Activated CD8-positive, alpha-beta T cell treated with anti-CD3 and anti-CD28 coated beads, Interleukin-2, amount 10 ng/mL, durations not matched to agents 7 days and 5 days (primary cell): ENCODE measurements at places on chromosomes 7 and 10.

GRCh38 chr7:27235387-27236311 lies 7.0 kb upstream of the EVX1 start:
- no peak for DNase-seq

GRCh38 chr10:84333864-84334451 lies 5.6 kb downstream of the CCSER2 start:
- peak; percentile 79 for DNase-seq

DNA sequence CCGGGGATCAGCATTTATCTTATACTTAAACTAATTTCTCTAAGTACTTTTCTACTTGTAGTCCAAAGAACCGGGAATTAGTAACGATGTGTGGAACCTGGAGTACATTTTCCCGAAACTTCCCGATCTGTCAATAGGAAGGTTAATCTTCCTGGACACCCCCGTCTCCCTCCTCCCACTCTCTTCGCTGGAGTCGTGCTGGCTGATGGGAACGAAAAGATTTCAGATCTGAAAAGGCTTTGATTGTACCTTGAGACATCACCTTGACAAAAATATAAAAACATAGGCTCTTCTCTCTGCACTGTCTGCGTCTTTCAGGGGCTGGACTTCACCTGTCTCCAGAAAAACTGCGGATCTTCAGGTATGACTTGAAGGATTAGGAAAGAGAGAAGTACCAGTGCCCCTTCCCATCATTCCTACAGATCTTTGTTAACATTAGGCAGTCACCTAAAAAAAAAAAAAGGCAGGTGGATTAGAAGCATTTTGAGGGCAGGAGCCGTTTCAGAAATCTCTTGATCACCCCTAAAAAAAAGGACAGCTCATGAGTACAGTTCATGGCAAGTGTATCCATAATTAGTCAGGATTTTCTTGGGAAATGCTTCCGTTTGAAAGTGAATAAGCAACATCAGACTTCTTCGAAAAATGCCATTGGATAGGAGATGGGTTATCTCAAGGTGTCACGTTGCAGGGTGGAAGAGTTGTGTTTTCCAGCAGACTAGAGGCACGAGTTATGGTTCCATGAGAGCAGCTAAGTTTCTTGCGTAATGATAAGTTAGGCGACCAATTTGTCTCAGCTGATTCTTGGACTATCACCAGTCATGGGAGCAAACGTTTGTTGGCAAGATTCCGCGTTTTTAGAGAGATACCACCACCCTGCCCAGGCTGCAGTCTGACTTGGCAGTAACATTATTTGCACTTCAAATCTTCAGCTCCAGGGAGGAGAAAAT lies 7.8 kb upstream of the BAMBI start:
- no peak for DNase-seq

GRCh38 chr7:86863452-86863851 lies 196.0 kb downstream of the ELAPOR2 start:
- DNase-seq: no peak

- no peak for DNase-seq
Measured at GRCh38 chr10:120597902-120598301, 140.9 kb downstream of the PLPP4 start.

GRCh38 chr10:15258255-15258654 lies 89.8 kb upstream of the NMT2 start:
- no peak for DNase-seq

DNA sequence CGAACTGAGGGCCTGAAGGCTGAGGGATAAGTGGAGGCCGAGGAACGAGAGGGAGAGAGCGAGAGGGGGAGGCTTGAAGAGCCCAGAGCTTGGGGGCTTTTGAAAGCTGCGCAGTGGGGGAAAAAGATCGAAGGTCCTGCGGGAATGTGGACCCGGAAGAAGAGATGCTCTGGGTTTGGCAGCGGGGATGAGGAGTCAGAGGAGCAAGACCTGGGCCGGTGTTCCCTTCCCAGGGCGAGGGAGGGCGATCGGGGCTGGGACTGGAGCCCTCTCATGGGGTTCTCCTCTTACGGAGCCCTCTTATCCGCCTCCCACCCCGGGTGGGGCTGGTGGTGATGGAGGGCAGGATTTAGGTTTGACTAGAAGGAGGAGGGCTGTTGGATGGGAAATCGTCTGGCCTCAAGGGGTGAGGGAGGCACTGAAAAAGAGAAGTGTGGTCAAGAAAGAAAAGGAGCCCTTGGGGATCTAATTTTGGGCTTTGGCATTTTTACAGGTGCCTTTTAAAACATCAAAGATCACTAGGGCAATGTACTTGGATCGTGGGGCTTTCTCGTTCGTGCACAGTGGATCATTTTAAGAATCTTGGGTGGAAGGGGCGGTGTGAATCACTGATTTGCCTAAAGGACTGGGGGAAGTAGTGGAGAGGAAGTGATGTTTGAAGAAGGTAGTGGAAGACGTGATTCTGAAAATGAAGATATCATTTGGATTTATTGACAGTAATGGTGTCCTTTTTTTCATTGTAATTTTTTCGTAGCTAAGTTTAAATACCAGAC lies 637 bp downstream of the SAMD8 start:
- peak; percentile 56 for DNase-seq

GRCh38 chr10:73044378-73045285 lies 52.0 kb downstream of the P4HA1 start:
- DNase-seq: no peak
